Posterior cingulate gyrus (tissue), 11 donors: ENCODE measurements at places on chromosomes 13 and 19.

DNA sequence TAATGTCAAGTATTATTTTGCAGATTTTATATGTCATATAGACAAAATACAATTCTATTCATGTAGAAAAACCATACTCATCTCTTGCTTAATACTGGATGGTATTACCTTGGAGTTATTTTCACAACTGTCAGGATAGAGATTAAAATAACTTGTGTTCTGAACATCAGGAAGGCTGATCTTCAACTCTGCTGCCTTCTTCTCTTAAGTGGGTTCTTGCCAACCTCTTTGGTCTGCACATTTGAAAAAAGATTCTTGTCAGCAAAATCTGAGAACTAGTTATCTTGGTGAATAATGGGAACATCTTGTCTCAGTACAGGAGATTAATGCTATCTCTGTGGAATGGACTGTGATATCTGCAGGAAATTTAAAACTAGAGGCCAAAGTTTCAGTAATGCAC lies 95.2 kb upstream of the FAM216B start:
- no peak for DNase-seq

DNA sequence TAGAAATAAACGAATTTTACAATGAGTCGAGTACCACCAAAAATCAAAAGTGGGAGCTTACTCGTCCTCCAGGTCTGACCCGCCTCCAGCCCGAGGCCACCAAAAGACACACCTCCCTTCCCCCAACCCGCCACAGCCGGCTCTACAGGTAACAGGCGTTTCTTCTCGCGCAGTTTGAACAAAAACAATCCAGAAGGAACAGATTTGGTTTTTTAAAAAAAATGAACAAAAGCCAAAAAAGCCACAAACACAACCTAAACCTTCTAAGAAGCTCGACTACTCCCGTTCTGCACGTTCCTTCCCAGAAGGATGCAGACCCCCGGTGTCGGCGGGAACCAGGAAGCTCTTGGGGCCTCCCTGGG lies 671 bp downstream of the ZDHHC20 start:
- DNase-seq, result no peak

DNA sequence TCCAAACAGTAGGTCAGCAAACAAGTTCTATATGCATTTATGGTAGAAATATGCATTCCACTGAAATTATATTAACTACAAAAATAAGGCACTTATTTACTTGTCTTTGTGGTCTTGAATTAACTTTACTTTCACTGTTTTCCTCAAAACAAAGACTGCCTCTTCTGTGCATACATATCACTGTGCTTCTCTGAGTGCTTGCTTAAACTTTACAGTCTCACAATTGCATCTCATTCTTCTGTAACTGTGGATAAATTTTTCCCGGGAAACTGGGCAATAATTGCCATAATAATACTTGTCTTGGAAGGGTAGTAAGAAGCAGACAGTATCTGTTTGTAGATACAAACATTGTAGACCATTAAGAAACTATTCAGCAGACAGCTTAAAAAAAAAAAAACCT lies 38.4 kb downstream of the EFNB2 start:
- DNase-seq, result no peak

DNA sequence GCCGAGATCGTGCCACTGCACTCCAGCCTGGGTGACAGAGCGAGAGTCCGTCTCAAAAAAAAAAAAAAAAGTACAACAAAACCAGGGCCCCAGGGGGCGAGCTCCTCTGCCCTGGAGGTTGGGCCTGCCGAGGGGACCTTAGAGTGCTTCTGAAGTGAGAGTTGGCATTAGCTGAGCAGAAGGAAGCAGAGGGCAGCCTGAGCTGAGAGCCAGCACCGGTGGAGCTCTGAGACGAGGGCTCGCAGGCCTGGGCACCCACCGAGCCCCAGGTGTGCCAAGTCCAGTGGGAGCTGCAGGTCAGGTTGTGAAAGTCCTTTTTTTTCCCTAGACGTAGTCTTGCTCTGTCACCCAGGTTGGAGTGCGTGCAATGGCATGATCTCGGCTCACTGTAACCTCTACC lies 46.0 kb downstream of the KDM4B start:
- no peak for DNase-seq

DNA sequence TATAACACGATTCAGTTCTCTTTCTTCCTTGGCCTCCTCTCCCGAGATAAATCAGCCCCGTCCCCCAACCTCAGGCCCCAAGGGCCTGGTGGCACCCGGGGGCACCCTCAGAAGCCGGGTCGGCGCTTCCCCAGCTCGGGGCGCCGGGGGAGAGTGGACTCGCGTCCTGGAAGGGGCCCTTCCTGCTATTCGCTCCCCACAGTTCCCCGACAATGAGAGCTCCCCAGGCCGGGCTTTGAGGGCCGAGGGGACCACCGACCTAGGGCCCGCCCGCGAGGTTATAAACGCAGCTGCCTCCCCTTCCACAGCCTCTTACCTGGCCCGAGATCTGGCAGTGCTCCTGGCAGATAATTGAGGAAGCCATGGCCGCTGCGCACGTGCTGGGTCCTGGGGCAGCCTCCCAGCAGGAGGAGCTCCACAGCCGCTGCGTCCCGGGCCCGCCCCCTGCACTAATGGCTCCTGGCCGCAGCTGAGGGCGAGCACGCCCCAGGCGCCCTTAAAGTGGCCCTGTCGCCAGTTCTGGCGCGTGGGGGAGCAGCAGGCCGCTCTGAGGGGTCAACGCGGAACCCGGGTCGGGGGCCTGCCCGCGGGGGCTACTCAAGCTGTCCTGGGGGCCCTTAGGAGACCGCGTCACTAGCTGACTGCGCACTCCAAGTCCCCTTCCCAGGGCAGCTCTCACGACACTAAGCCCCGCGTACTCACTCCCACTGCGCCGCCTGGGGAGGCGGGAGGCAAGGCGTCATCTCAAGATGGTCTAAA lies at the start of gene SOHLH2:
SOHLH2 (minus strand) TSS at position 394 of the 759 bp plus-strand sequence; CDS start at position 364, 30 bp downstream.
- no peak for DNase-seq

DNA sequence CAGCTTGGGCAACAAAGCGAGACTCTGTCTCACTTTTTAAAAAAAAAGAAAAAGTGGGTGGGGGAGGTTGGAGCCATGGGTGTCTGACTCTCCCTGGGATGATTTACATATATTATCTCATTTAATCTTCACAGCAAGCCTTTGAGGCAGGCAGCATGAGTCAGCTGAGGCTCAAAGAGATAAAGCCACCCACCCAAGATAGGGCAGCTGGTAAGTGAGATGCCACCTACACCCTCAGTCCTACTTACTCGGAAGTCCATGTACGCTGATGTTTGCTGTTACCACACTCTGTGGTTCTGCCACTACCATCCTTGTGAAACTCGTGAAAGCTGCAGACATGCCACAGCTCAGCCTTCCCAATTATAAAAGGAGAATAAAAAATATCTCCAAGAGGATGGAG lies 142.0 kb upstream of the TSHZ3 start:
- no peak for DNase-seq

DNA sequence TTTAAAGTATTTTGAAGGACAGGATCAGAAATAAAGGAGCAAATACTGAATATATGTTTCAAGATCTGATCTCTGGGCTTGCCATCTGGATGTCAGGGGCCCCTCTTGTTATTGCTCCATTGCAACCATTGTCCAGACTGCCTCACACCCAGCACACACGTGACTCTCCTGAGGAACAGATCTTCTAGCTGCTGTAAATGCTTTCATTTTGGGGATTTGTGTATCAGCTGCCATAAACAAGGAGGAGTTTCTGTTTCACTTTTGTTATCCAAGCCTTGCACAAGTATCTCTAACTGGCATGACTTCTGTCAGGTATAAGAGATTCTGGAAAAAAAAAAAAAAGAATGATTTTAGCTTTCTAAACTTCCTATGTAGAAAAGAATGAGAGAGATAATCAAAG lies 1624.1 kb upstream of the PRR20A start:
- DNase-seq, result no peak

DNA sequence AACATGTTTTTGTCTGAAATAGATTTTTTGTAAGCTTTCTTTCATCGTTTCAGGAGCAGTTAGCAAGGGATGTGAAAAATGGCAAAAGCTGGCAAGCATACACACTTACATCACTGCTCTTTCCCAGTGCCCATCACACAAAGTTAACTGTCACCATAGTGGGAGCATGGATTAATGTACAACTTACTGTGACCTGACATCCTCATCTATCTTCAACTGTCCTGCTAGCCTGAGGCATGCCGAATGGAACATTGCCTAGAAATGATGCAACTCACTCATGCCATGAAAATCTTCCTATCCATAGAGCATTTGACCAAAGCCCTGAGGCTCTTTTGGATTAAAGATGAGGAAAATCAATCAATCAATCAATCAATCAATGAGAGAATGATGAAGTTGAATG lies 491.7 kb upstream of the SLC10A2 start:
- DNase-seq, result no peak

DNA sequence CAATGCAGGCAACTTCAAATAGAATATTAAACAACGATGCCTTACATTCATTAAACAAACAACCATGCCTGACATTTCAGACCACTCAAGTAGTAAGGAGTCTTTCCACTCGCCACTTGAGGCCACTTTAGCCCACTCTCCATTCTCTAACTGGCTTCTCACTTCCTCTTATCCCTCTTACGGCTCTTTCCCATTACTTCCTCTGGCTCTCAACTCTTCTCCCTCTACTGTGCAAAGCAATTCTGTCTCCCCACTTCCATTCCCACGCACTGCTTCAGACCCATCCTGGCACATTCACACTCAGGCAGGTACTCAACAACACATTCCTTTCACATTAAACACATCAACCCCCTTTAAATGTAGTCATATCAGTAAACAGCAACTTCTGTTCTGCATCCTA lies 229.8 kb upstream of the IPO5 start:
- DNase-seq, result no peak

- DNase-seq, result peak; percentile 58
Observed at GRCh38 chr13:34356686-34357434, 538.9 kb downstream of the RFC3 start.

- DNase-seq, result no peak
Observed at GRCh38 chr19:16066611-16067104, 9.6 kb upstream of the TPM4 start.

DNA sequence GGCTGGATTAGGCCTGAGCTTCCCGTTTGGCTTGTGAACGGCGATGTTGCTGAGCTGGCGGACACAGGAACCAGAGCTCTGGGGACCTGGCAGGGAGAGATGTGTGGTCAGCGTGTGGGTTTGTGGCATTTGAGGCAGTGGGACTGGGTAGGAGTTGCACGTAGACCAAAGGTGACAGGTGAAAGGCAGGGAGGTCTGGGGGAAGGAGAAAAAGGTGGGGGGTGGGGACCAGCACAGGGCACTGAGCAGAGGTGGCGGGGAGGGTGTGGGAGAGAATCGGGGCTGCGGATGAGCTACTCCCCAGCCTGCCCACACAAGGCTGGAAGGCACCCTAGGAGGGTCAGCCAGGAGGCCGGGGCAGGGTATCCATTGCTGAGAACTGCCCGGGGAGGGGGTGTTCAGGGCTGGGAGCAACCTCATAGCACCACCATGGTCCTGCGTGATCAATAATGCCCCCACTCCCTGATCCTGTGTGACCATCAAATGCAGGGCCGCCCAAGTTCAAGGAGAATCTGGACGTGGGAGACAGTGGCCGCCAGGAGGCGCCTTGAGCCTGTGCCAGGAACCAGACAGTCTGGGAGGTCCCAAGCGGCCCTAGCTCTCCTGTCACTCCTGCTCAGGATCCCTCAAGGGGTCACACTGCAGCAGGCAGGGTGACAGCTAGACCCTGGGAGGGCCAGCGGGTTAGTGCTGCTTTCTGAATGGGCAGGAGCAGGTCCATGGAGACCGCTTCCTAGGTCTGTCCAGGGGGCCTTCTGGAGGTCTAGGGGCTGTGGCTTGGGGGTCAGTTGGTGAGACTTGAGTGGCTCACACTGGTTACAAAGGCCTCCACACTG lies 12.8 kb upstream of the SELENOW start:
- peak; percentile 79 for DNase-seq

DNA sequence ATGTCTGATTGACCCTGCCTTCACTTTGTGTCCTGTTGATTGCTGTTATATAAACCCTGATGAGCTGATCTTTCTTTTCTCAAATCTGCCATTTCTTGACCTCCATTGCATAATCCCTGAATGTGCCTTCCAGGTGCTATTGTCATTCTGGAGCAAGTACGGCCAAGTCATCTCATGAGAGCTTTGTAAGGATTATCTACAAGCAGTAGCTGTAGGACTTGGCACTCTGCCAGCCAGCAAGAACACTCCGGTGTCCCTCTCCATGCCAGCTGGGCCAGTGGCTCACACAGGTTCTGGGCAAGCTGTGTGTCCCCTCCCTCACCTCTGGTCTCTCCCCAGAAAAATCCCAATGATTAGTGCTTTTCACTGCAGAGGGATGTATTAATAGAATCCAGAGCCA lies 348.1 kb downstream of the FOXO1 start:
- peak; percentile 33 for DNase-seq

GRCh38 chr13:25422153-25422552 lies 50.4 kb downstream of the ATP8A2 start:
- DNase-seq, result no peak

DNA sequence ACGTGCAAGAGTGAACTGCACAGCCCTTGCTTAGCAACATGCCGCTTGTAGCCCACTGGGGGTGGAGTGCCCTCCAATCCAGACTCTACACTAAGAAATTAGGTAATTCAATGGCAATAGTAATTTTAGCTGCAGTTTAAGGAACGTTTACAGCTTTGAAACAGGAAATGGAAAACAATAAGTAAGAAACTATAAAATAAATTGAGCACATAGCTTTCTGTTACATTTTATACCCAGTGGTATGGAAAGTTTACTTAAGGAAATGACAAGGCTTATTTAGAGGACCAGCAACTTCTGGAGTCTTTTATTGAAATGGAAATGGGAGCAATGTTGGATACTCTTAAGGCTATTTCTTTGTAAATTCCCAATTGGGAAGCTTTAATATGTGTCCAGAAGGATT lies 373.2 kb downstream of the KCNRG start:
- DNase-seq, result no peak

DNA sequence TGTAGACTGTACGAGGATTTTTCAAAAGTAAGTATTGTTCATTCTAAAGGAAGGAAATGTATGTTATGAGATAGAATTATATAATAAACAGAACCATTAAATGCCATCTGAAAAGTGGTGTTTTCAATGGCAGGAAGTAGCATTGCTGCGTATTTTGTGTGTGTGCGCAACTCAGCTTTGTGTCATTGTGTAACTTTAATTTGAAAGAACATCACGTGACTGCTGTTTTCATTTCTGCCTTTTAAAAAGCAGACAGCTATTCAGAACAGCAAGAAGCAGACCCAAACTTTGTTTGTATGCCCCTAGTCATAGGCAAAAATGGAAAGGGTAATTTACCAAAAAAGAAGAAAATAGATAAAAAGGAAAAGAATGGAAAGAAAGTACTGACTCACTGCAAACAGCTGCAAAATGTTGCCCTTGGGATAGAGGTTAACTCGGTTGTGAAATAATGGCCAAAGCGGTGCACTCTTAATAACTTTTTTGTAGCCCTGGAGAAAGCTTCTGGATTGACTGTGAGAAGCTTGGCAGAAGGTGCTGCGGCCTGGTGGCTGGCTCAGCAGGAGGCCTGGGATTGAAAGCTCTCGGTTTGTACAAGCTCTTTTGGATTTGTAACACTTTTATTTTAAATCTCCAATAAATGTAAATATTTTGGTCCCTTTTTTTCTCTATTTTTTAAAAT lies 97.3 kb downstream of the GGACT start:
- DNase-seq, result no peak

DNA sequence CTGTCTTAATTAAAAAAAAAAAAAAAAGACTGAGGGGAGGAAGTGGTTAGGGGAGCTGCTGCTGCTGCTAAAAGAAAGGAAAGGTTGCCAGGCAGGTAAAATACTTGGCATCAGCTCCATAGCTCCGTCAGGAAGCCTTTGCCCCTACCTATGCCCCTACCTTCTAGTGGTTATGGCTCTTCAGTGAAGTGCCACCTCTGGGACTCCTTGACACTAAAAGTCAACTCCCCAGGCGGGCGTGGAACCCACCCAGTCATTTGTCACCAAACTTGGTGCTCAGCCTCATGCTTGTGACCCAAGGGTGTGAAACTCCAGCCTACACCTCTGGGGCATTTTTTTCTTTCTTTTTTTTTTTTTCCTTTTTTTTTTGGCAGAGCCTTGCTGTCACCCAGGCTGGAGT lies 4.9 kb upstream of the NECTIN2 start:
- no peak for DNase-seq
